ENCODE measurements at places on chromosomes 6 and 20.

GRCh38 chr6:152404086-152404857 is 232.9 kb downstream of the SYNE1 start:
- DNase-seq = no peak

DNA sequence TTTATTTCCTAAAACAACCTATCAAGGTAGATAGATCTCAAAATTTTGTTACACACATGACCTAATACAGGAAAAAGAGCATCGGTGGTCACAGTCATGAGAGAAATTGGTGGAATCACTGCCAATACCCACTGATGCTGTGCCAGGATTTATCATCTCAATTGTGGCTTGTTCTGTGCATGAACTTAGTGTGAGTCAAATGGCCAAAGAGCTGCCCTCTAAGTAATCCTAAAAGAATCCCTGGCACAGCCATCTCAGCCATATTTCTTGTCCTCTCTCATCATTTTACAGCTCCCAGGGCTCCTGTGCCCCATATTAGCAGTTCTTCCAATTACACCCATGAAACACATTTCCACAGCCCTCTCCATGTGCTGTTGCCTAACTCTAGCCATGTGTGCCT is 6.1 kb downstream of the GSTA5 start:
- DNase-seq = no peak

DNA sequence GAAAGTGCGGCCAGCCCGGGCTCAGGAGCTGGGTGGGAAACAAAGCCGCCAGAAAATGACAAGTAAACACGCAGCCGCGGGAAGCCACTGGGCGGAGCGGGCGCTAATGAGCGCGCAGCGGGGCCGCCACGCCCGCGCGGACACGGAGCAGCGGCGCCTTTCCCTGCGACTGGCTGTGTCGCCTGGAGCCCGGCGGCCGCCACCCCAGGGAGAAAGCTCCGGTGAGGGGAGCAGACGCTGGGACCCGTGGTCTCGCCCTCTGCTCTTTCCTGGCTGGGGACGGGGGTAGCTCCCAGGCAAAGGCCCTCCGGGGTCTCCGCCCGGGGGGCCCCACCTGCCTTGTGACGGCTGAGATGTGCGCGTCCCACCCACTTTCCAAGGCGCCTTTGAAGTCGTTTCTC is 54.9 kb downstream of the PRR18 start:
- peak; percentile 42 for DNase-seq

GRCh38 chr6:47403801-47404200 is 73.8 kb upstream of the CD2AP start:
- DNase-seq = no peak

GRCh38 chr6:44704240-44705150 is 317.0 kb downstream of the CDC5L start:
- no peak for DNase-seq

GRCh38 chr6:125114248-125114858 is 39.2 kb upstream of the TPD52L1 start:
- DNase-seq = peak; percentile 32
